Gastroesophageal sphincter (tissue), 4 donors: ENCODE measurements at places on chromosomes 11 and 22. TPM values are rescaled to one million over a fixed set of nuclear protein-coding genes. Genes with fewer than 3 reads are reported as not detected.

ARHGAP8 gene
- total RNA-seq, result 0.31 TPM

GRCh38 chr11:284105-285020 is 4.6 kb upstream of the PGGHG start:
- no peak for ATAC-seq

DNA sequence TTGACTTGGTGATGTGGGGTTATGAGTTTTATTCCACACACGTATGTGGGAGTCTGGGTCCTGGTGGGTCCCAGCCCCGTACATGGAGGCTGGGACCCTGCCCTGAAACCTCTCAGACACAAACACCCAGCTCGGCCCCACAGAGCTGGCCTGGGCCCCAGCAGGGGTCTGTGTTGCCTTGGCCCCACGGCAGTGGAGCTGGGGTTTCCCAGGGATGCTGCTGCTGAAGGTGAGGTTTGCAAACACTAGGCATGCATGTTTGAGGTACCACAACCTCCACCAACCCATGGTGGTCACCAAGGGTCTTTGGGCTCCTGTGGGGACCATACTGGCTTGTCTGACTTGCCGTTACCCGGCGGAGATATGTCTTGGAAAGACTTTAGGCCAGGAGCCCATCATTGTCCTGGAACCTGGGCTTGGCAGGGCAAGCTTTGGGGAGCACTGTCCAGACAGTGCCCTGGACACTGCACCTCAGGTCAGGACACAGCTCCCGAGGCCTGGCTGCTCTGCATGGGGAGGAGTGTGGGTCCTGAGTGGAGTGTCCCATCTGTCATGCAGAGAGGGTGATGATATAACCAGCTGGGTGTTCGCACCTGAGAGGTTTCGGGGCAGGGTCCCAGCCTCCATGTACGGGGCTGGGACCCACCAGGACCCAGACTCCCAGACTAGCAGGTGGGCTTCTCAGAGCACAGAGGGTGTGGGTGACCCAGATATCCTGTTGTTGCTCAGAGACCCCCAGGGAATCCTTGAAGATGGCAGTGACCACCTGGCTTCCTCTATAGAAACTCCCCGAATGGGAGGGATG is 63.3 kb downstream of the KCNQ1 start:
- no peak for ATAC-seq

GRCh38 chr11:2930704-2931419 is 1.6 kb upstream of the PHLDA2 start:
- ATAC-seq, result peak; percentile 21

DNA sequence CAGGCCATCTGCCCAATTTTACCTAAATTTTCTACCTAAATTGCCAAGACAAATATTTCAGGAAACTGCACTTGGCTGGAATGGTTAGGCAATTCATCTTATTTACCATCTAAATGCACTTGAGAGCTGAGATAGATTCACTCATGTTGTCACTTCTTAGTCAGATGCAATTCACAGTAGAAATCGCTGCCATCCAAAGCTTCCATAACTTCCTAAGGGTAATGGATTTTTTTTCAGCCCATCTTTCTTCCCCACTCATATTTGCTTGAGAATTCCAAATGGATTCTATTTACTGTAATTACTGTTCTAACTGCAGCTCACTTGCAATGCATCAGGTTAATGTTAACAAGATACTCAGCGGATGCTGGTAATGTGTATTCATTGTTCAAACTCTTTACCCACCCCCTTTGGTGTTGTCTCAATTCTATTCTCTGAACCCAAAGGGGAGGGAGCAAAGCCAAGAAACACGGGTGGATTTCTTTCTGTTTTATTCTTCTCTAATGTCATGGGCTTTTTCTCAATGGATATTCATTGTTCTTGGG is 96.0 kb downstream of the TENM4 start:
- ATAC-seq, result no peak

- no peak for ATAC-seq
These were observed 2.3 kb downstream of the CABP7 start for GRCh38 chr22:29722151-29722550.

OR5A1 gene
- not detected for total RNA-seq

- no peak for ATAC-seq
These were observed 55.5 kb upstream of the USP47 start for GRCh38 chr11:11786234-11786633.

DNA sequence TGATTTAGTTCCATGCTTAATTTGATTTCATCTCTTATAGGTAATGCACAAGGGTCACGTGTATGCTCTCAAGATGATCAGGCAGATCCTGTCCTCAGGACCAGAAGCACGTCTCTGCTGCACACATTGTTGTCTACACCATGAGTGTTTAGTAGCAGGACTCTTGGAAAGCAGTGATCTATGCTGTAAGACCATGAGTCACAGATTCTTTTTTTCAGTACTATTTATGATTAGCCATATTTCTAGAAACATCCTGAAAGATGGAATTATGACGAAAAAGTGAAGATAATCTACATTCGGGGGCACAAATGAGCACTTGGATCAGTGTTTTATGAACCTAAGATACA is 29.6 kb downstream of the ZBED4 start:
- ATAC-seq, result no peak

- ATAC-seq, result no peak
These were observed 49.5 kb downstream of the GAB4 start for GRCh38 chr22:16958475-16958874.

- no peak for ATAC-seq
These were observed 4.6 kb upstream of the CDC42BPG start for GRCh38 chr11:64848826-64849597.

SHANK3 gene
- 7.3 TPM for total RNA-seq

DNA sequence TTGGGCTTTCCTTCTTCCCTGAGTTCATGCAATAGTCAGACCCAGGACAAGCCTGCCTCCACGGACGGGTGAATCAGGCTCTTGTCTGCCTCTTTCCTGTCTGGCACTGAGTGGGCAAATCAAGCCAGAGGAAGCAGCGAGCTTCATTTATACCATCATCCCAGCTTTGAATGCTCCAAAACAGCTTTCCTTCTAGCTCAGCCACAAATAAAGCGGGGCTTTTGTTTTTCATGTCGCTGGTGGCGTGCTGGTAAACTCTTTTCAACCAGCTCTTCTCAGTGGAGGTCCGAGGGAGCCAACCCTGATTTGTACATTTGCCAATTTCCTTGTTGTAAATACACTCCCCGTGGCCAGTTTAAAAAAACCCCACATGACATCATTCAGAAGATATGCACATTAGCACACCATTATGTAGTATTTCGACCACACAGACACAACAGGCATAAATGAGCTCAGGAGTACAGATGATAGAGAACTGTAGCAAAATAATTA is 8.6 kb downstream of the C11orf91 start:
- ATAC-seq, result peak; percentile 69

DNA sequence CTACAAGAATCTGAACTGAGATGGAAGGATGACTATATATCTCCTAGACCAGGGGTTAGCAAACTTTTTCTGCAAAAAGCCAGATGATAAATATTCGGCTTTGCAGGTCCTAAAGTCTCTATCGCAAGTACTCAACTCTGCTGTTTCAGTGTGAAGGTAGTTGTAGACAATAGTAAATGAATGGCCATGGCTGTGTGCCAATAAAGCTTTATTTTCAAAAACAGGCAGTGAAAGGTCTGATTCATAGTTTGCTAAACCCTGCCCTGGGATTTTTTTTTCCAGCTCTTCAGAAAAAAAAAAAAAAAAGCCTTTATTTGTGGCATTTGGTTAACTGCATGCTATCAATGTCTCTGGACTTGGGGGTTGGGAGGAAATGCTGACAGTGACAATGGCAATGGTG is 37.5 kb downstream of the FAM227A start:
- no peak for ATAC-seq

GRCh38 chr11:70605846-70606245 is 207.5 kb downstream of the CTTN start:
- ATAC-seq, result no peak

- no peak for ATAC-seq
These were observed 3.6 kb upstream of the SORL1 start for GRCh38 chr11:121448431-121448941.

FOLH1 gene
- total RNA-seq, result not detected

GRCh38 chr11:19739872-19740271 is 27.2 kb downstream of the NAV2 start:
- peak; percentile 35 for ATAC-seq

DNA sequence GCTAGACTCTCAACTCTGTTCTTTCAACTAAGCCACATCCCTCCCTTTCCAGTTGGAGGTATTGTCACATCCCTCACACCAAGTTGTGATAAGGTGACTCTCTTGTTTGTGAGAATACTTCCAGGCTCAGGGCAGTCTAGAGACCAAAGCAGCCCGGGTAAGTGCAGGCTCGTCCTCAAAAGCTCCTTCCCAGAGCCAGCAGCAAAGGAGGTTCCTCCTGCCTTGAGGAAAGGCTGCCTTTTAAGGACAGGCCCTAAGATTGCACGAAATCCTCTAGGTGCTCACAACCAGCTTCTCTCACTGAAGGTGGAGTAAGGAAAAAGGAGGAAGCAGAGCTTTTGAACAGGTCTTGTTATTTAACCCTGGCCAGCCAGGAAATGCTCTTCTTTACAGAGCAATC is 53.4 kb downstream of the SMCO4 start:
- ATAC-seq, result no peak

PHLDA2 gene
- 5.0 TPM for total RNA-seq

- peak; percentile 95 for ATAC-seq
These were observed at the start of gene DGKZ for GRCh38 chr11:46346886-46347636. TSS of gene DGKZ (plus strand) at chr11:46347463. CDS start at chr11:46347660, 197 bp downstream.

KIAA1671 gene
- 23.8 TPM for total RNA-seq

ARFGAP2 gene
- total RNA-seq, result 213 TPM

DNA sequence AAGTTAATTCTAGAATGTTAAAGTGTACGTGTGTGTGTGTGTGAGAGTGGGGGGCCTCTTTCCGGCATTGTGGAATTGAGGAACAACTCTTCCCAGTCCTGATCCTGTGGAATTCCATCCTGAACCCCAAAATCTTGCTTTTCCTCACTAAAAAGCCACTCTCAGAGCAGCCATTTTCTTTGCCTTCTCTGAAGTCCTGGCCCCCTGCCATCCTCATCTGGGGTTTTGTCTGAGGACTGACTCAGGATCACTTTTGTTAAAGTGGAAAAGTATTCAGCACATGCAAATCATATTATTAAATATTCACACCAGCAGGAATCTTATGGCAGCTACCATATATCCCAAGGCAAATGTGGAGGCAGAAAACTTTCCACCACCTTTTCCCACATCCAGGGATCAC is 3.8 kb downstream of the SCN4B start:
- no peak for ATAC-seq

PHF21B gene
- 5.1 TPM for total RNA-seq

DNA sequence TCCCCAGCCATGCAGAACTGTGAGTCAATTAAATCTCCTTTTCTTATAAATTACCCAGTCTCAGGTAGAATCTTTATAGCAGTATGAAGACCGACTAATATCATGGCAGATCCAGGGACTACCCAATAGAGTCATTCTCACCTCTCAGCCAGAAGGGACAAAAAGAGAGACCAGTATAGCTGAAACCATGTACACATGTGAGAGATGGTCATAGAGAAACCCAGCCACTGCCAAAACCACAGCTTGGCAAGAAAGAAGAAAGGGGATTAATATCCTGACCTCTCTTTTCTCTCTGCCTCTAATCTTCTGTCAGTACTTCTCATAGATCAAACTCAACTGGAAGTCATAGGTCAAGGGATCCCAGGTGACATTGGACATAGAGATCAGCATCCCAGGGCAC is 109.8 kb downstream of the CCDC34 start:
- no peak for ATAC-seq

GRCh38 chr11:72629266-72629665 is 45.0 kb downstream of the PDE2A start:
- ATAC-seq, result peak; percentile 11

DNA sequence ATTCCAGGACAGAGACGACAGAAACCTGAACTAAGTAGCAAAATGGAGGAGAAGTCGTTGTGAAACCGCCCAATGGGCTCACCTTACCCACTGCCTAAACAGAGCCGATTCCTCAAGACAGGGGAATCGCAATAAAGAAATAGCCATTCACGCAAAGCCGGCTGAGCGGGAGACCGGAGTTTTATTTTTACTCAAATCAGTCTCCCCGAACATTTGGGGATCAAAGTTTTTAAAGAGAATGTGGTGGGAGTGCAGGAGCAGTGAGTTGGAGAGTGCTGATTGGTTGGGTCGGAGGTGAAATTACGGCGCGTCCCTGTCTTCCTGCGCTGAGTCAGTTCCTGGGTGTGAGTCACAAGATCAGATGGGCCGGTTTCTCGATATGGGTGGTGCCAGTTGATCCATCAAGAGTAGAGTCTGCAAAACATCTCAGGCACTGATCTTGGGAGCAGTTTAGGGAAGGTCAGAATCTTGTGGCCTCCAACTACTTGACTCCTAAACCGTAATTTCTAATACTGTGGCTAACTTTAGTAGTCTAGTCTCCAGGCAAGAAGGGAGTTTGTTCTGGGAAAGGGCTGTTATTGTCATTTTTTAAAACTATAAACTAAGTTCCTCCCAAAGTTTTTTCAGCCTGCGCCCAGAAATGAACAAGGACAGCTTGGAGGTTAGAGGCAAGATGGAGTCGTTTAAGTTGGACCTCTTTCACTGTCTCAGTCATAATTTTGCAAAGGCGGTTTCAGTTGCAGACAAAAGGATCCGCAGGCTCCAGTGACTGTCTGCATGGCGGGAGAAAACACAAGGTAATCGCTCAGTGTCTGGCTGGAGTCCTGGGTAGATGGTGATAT is 34.1 kb downstream of the OR4D9 start:
- no peak for ATAC-seq

DNA sequence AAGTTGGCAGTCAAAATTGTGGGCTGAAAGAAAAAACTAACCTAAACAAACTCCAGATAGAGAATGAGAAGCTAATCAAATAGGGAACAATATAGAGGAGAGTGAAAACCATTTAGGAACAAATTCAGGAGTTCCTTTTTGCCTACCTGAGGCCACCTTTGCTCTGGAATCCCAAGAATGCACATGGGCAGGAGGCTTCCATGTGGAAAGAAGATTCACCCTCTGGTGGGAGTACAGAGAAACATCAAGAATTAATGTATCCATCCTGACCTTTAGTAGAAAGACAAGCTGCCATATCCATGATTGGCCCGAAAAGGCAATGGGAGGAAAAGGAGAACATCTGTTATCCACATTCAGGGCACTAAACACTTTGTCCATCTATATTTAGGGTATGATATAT is 35.0 kb upstream of the MRGPRX1 start:
- no peak for ATAC-seq

- no peak for ATAC-seq
These were observed 49.4 kb downstream of the RRAS2 start for GRCh38 chr11:14309425-14310192.

- ATAC-seq, result no peak
These were observed 29.0 kb upstream of the PARVG start for GRCh38 chr22:44151676-44152075.

DNA sequence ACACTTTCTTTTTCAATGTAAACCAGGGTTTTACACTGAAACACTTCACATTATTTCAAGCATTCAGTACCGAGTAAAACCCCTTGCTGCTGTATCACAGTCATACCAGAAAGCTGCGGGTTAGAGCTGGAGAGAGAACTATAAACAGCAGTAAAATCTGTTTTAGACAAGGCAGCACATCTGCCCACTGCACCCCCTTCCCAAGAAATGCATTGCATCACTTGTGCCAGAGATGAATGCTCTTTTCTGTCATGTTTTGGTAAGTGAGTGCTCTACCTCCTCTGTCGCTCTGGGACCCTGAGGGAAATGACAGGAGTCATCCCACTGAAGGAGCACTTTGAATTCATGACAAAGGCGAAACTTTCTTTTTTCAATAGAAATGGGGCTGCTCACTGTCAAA is 107.2 kb downstream of the MAML2 start:
- ATAC-seq, result no peak
